ENCODE measurements at places on chromosomes 5 and 9.

GRCh38 chr5:136132087-136132486 is 558 bp upstream of the SMAD5 start:
- peak; percentile 59 for DNase-seq

DNA sequence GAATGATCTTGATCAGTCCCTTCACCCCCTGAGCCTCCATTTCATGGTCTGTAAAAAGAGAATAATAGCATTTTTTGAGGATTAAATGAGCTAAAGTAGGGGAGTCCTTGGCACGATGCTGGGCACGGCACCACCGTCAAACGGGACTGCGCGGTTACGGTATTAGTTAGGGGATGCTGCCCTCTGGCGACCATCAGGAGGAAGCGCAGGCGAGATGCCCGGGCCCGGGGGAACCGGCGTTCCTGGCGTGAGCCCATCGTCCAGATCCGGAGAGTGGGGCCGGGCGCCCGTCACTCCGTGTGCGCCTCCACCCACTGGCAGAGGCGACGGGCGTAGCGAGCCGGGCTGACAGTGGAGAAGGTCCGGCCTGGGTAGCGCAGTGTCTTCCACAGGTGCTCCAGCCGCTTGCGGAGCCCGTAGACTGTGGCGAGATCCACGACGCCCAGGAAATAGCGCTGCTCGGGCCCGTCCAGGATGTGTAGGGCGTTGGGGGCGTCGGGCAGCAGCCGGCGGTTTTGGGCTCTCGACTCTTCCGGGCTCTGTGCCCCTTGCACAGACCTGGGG is 4.8 kb upstream of the ST6GALNAC4 start:
- DNase-seq = peak; percentile 89

GRCh38 chr5:155546075-155546474 is 532.5 kb downstream of the KIF4B start:
- no peak for DNase-seq

GRCh38 chr5:9376363-9377117 is 169.3 kb downstream of the SEMA5A start:
- DNase-seq = no peak

- no peak for DNase-seq
These were observed 93.0 kb upstream of the NIPAL4 start for GRCh38 chr5:157366741-157367674.

DNA sequence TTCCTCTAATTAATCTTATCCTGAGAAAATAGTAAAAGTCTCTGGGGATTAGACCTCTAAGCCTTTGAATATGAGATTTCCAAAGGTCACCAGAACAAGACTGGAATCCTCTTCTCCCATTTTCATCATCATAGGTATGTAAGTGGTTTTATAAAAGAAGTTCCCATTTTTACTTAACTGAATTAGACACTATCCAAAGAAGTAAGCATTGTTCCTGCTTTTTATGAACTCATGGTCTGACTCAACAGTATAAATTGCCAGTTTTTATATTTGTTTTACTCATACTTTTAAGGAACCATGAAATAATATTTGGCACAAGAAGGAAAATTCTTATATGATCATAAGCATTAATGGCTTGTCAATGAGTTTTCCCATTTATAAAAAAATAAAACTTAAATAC is 167.1 kb upstream of the ADRA1B start:
- DNase-seq = no peak

GRCh38 chr5:73338256-73339050 is 110.1 kb downstream of the FOXD1 start:
- peak; percentile 70 for DNase-seq

DNA sequence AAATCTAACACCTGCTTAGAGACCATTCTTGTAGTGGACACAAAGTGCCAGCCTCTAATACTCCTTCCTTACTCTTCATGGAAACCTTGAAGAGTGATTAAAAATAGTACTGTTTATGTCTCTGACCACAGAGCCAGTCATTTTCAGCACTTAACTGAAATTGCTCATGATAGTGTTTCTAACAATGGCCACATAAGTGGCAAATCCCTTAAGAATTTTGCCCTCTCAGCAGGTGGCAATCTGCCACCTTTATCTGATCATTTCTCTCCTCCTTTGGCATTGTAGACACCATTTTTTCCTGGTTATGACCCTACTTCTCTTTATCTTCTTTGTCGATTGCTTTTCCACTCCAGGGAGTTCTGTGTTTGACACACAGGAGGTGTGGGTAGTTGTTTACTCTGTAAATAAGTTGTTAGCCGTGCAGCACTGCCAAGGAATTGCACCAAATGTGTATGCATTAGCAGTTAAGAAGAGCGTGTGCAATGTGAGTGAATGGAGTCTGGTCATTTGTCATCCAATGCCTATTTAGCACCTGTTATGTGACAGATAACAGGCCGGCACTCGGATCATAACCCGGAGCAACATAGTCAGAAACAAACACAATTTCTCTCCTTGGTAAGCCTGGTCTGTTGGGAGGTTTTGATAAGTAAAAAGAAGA is 36.8 kb upstream of the STARD4 start:
- DNase-seq = no peak

GRCh38 chr9:15482146-15482545 is 28.6 kb downstream of the PSIP1 start:
- no peak for DNase-seq

- no peak for DNase-seq
These were observed 15.8 kb downstream of the PTPA start for GRCh38 chr9:129126749-129127618.

- peak; percentile 71 for DNase-seq
These were observed 1.2 kb downstream of the ANKRD33B start for GRCh38 chr5:10564838-10565784.

GRCh38 chr9:4404156-4404555 is 86.1 kb upstream of the SLC1A1 start:
- no peak for DNase-seq

DNA sequence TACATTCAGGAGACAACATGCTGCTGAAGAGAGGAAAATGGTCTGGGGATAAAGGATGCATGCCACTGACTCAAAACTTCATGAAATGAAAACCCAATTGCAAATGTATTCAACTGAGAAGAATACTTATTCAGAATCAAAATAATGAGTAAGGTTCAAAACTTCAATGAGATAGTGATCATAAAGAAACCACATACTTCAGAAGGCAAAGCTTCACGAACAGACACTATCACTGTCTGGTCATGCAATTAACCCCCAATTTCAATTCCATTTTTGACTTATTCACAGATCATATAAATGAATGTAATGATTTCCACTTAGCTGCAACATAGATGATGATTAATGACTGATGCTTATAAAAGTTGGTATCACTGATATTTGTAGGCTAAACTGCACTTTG is 33.0 kb upstream of the CTNNAL1 start:
- no peak for DNase-seq

DNA sequence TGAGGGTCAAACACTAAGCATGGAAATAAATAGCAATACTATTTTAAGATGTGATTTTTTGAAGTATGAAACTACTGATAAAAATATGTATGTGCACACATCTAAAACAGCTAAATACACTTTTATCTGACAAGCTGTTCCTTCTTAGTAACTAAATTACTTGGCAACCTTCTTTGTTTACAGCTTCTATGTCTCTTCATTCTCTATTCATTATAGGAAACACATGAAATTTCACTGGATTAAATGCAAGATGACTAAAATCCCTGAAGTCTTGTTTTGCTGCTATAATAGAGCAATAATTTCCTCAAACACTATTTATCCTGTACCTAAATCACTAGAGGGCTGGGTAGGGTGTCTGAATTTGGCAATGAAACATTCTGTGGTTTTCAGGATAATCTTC is 11.7 kb downstream of the RICTOR start:
- no peak for DNase-seq

GRCh38 chr9:10855847-10856246 is 243.0 kb upstream of the PTPRD start:
- DNase-seq = no peak

- DNase-seq = no peak
These were observed 132.8 kb downstream of the ZNF354C start for GRCh38 chr5:179192891-179193470.

DNA sequence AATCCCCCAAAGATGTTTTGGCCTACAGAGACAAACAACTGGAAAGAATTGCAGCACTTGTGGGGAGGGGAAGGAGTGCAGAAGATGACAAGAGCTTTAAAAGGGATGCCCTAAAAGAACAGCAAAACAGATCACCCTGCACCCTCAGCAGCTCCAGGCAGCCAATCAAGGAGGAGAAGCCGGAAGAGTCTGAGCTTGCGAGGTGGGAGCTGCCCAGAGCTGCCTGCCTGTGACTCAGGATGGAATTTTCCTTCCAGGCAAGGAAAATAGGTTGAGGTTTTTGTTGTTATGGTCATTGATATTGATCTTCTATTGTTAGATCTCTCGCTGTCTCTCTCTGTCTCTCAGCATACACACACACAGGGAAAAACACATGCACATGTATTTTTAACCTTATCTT is 70.3 kb upstream of the MAP1B start:
- no peak for DNase-seq

DNA sequence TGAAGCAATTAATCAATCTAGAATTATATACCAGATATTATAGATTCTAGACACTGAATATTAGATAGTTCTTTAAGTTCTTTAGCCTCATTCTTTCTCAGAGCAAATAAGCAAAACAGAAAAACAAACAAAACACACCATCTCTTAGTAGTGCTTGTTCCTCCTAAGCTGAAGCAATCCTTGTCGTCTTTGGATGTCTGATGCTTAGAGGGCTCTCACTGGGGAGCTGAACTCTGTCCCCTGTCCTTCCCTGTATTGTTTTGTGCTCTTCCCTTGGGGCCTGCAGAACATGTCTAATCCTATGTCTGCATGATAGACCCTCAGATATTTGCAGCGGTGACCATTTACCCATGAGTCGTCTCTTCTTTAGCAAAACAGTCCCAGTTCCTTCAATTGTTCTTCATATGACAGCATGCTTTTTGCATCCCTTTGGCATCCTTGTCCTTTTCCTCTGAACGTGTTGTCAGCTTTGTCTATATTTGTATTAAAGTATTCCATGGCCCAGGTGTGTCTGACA is 114.3 kb downstream of the ARHGEF28 start:
- DNase-seq = no peak

DNA sequence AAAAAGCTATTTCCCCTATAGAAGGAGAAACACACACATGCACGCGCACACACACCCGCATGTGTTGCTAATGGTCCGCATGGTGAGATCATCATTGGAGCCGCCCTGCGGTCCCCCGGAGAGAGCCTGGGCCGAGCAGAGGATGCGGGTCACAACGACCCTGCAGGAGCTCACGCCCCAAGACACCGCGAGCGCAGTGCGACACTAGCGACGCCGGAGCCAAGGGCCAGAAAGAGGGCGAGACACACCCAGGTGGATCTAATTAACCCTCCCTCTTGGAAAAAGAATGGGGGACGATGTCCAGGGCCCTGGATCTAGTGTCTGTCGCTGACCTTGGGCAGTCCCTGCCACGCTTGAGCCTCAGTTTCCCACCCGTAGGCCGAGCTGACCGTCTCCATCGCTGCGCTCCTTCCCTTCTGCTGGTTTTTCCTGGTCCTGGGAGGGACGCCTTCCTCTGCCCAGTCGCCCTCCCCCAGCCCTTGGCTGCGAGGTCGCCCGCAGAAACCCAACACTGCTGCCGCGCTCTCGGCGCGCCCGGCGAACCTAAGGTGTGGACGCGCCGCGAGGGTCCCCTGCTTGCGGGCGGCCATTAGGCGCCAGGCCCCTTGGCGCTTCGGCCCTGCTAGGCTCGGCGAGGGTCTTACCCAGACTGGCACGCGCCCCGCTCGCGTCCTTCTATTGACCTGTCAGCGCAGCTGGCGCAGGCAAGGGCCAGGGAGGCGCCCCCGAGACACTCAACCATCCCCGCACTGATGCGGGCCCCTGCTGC is 47.5 kb upstream of the RNF20 start:
- no peak for DNase-seq

DNA sequence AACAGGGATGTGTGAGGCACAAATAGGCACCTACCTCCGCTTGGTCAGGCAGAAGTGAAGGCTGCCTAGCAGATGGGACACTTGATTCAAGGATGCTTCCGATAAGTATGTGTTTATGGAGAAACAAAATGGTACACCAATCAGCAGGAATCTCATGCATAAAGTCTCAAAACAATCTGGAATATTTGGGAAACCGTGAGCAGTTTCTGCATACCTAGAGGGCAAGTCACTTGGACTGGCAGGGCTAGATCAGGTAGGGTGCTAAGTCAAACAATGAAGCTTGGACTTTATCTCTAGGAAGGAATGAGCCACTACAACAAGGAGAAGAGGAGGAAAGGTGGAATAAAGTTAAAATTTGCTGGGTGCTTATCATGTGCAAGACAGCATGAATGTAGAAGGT is 5.5 kb downstream of the EPB41L4A start:
- DNase-seq = no peak

GRCh38 chr9:30244877-30245276 is 2139.6 kb upstream of the ACO1 start:
- DNase-seq = no peak

DNA sequence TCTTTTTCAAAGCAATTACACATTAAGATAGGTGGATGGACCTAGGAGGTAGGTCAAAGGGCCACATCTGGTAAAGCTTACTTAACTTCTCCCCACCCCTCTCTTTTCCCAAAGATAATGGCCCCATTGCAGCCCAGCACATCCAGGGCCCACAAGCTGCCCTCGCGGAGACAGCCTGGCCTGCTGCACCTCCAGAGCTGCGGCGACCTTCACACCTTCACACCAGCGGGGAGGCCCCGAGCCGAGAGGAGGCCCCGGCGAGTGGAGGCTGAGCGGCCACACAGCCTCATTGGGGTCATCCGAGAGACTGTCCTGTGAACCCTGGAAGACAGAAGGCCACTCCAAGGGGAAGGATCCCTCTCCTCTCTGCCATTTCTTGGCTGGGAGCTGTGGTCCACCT is 66.5 kb downstream of the ENTREP1 start:
- DNase-seq = no peak

- peak; percentile 91 for DNase-seq
These were observed at the start of gene GNPDA1 for GRCh38 chr5:142012792-142013388. TSS of gene GNPDA1 (minus strand) at chr5:142013027. CDS start at chr5:142012035, 992 bp downstream.
